Progenitor cell of endocrine pancreas (in vitro differentiated cells): ENCODE measurements at places on chromosomes 3 and 15. TPM values are rescaled to one million over a fixed set of nuclear protein-coding genes. Genes with fewer than 3 reads are reported as not detected.

GRCh38 chr3:124532071-124532470 lies 198.2 kb upstream of the UMPS start:
- H3K27ac ChIP-seq = no peak overlapping the region
- DNase-seq = no peak
- H3K4me3 ChIP-seq = no peak overlapping the region
- peaks cover 2% of the 10 kb centered on the region for H3K36me3 ChIP-seq
- H3K4me1 ChIP-seq = peaks cover 7% of the 10 kb centered on the region

DNA sequence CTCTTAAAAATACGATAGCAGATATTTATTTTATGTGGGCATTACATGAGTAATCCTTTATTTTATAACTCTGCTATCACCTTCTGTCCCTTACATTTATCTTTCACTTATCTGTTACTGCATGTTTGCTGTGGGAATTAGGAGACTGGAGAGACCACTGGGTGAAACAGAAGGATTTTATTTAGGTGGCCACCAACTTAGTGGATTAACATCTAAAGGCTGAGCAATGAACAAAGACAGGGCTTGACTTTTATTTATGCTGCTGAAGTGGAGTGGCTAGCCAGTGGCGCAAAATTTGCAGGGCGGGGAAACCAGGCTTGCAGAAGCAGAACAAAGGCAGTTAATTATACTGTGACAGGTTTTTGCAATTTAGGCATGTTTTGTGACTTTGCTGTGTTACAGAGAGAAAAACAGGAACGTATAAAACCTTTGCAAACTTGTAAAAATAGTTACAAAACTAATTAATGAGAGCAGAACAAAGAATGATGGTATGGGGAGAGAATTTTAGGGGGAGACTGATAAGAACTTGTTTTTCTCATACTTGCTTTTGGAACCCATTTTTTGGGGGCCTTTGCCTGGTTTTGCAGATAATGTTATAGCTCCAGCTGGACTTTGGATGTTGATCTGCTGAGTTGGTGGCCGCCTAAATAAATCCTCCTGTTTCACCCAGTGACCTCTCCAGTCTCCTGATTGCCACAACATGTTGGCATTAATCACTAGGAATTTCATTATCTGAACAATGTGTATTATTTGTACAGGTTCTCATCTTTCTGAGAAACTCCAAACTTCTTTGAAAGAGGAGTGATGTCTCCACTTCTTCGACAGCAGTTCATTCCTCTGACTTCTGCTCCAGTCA lies 18.0 kb downstream of the KLHL24 start:
- H3K4me3 ChIP-seq = no peak overlapping the region
- H3K27ac ChIP-seq = peak overlapping the region; percentile 65
- H3K4me1 ChIP-seq = no peaks in the 10 kb centered on the region
- no peaks in the 10 kb centered on the region for H3K27me3 ChIP-seq

The GMNC gene
- not detected in 2 replicates for total RNA-seq

DNA sequence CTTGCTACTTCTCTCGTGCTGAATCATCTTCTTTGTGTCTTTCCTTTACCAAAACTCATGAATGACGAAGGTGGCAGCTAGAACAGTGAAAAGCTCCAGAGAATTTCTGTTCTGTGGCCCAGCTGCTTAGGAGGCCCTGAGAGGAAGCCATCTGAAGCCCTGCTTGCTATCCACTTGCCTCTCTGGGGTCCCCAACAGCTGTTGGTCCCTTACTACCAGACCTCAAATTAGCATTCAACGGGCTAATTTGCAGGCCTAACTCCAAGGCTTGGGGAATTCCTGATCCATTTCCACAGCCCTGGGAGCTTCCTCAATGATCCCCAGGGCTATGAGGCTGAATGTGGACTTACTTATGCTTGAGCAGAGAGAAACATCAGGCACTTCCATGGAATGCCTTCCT lies 37.5 kb upstream of the FSTL1 start:
- H3K4me1 ChIP-seq = peaks cover 3% of the 10 kb centered on the region
- no peaks in the 10 kb centered on the region for H3K36me3 ChIP-seq
- no peak for DNase-seq
- peaks cover 4% of the 10 kb centered on the region for H3K27me3 ChIP-seq

GRCh38 chr15:83200162-83200561 lies 7.5 kb downstream of the HDGFL3 start:
- DNase-seq = no peak
- H3K27ac ChIP-seq = no peak overlapping the region
- H3K4me3 ChIP-seq = no peak overlapping the region

The GOLGA6B gene
- total RNA-seq = not detected in 2 replicates

The C2CD4A gene
- 0.17 and 0.20 TPM in 2 replicates for total RNA-seq

The IQCH gene
- total RNA-seq = 5.2 TPM in 2 replicates

- no peak for DNase-seq
- H3K4me3 ChIP-seq = no peak overlapping the region
- H3K36me3 ChIP-seq = peaks cover 2% of the 10 kb centered on the region
Observed at GRCh38 chr3:8657804-8658305, 13.3 kb upstream of the SSUH2 start.

DNA sequence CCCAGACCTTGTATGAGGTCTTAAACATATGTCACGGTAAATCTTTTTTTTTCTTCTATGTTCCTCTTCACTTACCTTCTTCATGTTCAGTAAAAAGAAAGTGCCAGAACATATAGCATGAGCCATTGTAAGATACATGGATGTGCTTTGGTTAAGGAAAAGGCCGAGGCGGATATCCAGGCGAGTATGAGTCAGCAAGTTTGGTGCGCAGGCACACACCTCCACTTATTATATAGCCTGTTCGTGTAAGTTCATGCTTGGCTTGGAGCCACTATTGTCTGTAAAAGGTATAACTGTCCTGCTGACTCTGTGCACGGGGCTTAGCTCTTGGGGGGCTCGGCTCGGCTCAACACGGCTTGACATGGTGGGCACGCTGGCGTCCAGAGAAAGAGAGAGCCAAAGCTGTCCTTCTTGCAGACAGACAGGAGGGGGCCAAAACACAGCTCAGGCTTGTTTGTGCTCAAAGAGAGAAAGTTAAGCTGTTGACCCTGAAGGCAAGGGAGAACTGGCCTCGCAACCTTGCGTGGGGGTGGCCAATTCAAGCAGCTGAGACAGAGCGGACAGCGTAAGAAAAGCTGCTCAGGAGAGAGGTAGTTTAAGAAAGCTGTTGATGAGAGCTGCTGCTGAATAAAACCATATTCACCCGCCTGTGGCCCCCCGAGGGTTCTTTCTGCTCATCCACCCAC lies 251.2 kb downstream of the SLC9A9 start:
- H3K36me3 ChIP-seq = no peaks in the 10 kb centered on the region
- no peak overlapping the region for H3K27ac ChIP-seq
- peaks cover 4% of the 10 kb centered on the region for H3K4me1 ChIP-seq
- no peak overlapping the region for H3K4me3 ChIP-seq
- no peaks in the 10 kb centered on the region for H3K27me3 ChIP-seq
- no peak for DNase-seq

The PIF1 gene
- total RNA-seq = 18.9 and 19.6 TPM in 2 replicates

The CHRM5 gene
- total RNA-seq = not detected in 2 replicates

The GCHFR gene
- 30.6 and 32.1 TPM in 2 replicates for total RNA-seq

GRCh38 chr15:34297059-34297458 lies 40.5 kb downstream of the SLC12A6 start:
- no peak overlapping the region for H3K27ac ChIP-seq
- H3K27me3 ChIP-seq = no peaks in the 10 kb centered on the region
- H3K36me3 ChIP-seq = peaks cover 5% of the 10 kb centered on the region

- H3K27me3 ChIP-seq = no peaks in the 10 kb centered on the region
- no peak overlapping the region for H3K4me3 ChIP-seq
- H3K27ac ChIP-seq = no peak overlapping the region
- H3K4me1 ChIP-seq = peaks cover 14% of the 10 kb centered on the region
- no peak for DNase-seq
Observed at GRCh38 chr3:134446800-134447199, 39.0 kb downstream of the ANAPC13 start.

DNA sequence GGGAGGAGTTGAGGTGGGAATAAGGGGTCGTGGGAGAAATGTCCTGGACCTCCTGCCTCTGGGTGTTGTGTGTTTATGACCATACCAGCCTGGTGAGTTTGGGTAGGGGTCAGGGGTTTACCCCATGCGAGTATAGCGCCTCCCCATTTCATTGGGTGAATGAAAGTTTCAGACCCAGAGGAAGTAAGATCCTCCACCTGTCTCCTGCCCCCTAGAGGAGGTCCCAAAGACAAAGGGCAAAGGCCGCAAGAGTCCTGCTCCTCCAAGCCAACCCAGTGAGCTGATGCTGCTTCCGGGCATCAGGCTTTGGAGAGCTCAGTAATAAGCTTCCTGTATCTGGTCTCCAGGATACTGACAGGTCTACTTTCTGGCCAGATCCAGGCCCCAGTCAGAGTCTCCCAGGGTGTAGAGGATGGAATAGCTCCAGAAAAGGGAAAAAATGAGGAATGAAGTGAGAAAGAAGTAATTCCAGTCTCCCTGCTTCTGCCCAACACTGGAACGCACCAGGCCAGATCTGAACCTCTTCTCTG lies 6.4 kb upstream of the TBC1D21 start:
- H3K27me3 ChIP-seq = peaks cover 48% of the 10 kb centered on the region
- no peak overlapping the region for H3K27ac ChIP-seq
- no peak for DNase-seq
- no peaks in the 10 kb centered on the region for H3K36me3 ChIP-seq
- peaks cover 7% of the 10 kb centered on the region for H3K4me1 ChIP-seq
- no peak overlapping the region for H3K4me3 ChIP-seq

GRCh38 chr3:51379301-51379700 lies 5.8 kb upstream of the MANF start:
- no peak overlapping the region for H3K4me3 ChIP-seq
- peaks cover 6% of the 10 kb centered on the region for H3K4me1 ChIP-seq
- H3K36me3 ChIP-seq = no peaks in the 10 kb centered on the region
- no peak overlapping the region for H3K27ac ChIP-seq

GRCh38 chr15:84812842-84813241 lies 4.3 kb upstream of the ALPK3 start:
- H3K4me1 ChIP-seq = peaks cover 9% of the 10 kb centered on the region
- H3K36me3 ChIP-seq = peaks cover 2% of the 10 kb centered on the region
- H3K4me3 ChIP-seq = no peak overlapping the region

The APOD gene
- total RNA-seq = not detected in 2 replicates

GRCh38 chr15:58043192-58043903 lies 22.2 kb downstream of the ALDH1A2 start:
- no peak overlapping the region for H3K4me3 ChIP-seq
- DNase-seq = no peak
- no peak overlapping the region for H3K27ac ChIP-seq
- peaks cover 22% of the 10 kb centered on the region for H3K4me1 ChIP-seq
- H3K27me3 ChIP-seq = peaks cover 23% of the 10 kb centered on the region

GRCh38 chr15:80891006-80891405 lies 98.6 kb downstream of the MESD start:
- no peak for DNase-seq
- peaks cover 8% of the 10 kb centered on the region for H3K4me1 ChIP-seq
- H3K27me3 ChIP-seq = peaks cover 2% of the 10 kb centered on the region
- no peak overlapping the region for H3K27ac ChIP-seq
- H3K36me3 ChIP-seq = peaks cover 2% of the 10 kb centered on the region

- no peak overlapping the region for H3K27ac ChIP-seq
- DNase-seq = no peak
- no peaks in the 10 kb centered on the region for H3K36me3 ChIP-seq
- H3K4me3 ChIP-seq = no peak overlapping the region
- H3K4me1 ChIP-seq = peaks cover 11% of the 10 kb centered on the region
Observed at GRCh38 chr3:79367066-79367465, 400.7 kb downstream of the ROBO1 start.

DNA sequence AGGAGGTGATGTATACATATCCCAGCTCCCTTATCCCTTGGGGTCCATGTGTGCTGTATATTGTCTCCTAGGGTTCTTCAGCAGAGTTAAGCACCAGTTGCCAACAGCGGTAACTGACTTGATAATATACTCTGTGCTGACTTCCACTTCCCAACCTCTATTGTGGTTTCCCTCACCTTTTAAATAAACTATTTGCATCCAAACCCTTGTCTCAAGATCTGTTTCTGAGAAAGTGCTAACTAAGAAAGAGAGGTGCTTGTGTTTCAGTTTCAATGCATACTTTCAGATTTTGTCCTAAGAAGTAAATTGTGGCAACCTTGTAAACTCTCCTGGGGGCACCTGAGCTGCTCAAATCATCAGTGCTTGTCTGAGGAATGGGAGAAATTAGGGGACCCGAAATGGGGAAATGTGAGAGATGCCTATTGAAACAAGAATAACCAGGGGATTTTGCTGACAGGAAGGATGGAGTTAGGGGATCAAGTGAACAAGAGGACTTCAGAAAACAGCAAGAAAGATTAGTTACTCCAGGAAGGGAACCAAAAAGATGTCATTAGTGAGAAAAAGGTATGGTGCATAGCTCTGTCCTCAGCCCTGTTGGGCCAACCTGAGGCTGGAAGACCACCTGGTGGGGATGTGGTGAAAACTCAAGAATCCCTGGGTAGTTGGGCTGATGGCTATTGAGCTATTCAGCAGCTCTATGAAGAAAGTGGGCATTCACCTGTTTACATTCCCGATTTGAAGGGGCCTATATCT lies 50.9 kb upstream of the MRPL3 start:
- no peak overlapping the region for H3K27ac ChIP-seq
- H3K27me3 ChIP-seq = no peaks in the 10 kb centered on the region
- no peak overlapping the region for H3K4me3 ChIP-seq

DNA sequence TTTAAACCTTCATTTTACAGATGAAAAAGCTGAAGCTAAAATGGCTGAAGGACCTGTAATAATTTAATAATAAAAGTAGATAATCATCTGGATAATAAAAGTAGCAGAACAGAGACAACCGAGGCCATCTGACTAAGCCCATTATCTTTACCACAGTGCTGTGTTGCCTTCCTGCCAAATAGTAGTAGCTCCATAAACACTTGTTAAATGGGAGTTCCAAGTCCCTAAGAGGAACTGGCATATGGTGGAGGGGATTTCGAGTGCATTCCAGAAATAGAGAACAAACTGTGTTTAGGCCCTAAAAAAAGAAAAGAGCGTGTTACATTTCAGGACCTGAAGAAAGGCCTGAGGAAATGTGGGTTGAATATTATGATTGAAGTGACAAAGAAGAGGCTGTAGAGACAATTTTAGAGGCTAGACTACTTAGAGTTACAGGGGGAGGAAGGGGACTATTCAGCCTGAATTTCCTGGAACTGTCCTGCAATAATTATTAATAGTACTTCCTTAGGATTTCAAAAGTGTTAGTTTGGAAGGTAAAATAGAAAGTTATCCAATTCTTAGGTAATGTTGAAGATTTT lies 424.3 kb downstream of the ROBO2 start:
- H3K36me3 ChIP-seq = peaks cover 2% of the 10 kb centered on the region
- DNase-seq = no peak
- no peak overlapping the region for H3K4me3 ChIP-seq
- peaks cover 13% of the 10 kb centered on the region for H3K4me1 ChIP-seq

GRCh38 chr15:27137127-27137526 lies 166.1 kb downstream of the GABRG3 start:
- H3K4me1 ChIP-seq = no peaks in the 10 kb centered on the region
- H3K27me3 ChIP-seq = no peaks in the 10 kb centered on the region
- no peak overlapping the region for H3K27ac ChIP-seq
- no peak for DNase-seq
- H3K4me3 ChIP-seq = no peak overlapping the region
- H3K36me3 ChIP-seq = no peaks in the 10 kb centered on the region

The DNAH12 gene
- total RNA-seq = 1.1 and 1.2 TPM in 2 replicates

DNA sequence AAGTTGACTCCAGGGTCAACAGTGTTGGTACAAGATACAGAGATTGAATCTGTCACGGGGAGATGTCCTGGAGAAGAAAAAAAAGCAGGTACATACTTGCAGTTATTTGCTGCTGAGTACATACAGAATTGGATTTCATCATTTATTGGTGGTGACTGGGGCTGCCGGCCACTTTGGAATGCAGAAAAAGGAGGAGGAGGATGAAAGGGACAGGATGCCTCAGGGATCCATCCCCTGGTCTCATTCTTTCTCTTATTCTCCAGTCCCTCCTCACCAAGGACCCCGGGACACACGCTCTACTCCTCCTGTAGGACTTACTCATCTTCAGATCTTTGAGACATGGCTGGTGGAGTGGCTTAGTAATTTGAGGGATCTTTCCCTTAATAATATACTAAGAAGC lies 30.0 kb upstream of the MEIS2 start:
- no peak overlapping the region for H3K4me3 ChIP-seq
- peak overlapping the region; percentile 56 for H3K27ac ChIP-seq
- peaks cover 24% of the 10 kb centered on the region for H3K4me1 ChIP-seq
- H3K36me3 ChIP-seq = no peaks in the 10 kb centered on the region
